Peyer's patch (tissue), 4 donors: ENCODE measurements at places on chromosomes 1 and 21. TPM values are rescaled to one million over a fixed set of nuclear protein-coding genes. Genes with fewer than 3 reads are reported as not detected.

RASAL2 gene
- total RNA-seq = 12.7 TPM

CELA2B gene
- total RNA-seq = not detected

IVL gene
- total RNA-seq = not detected

ASPM gene
- total RNA-seq = 3.2 TPM

TATDN3 gene
- total RNA-seq = 22.3 TPM

PLA2G4A gene
- 8.1 TPM for total RNA-seq

OR2L5 gene
- not detected for total RNA-seq

SON gene
- total RNA-seq = 457 TPM

RIPK4 gene
- 30.3 TPM for total RNA-seq

E2F2 gene
- total RNA-seq = 16.4 TPM

MYCL gene
- 14.2 TPM for total RNA-seq

SPRR2F gene
- not detected for total RNA-seq

NR5A2 gene
- total RNA-seq = 193 TPM

HSF2BP gene
- 0.35 TPM for total RNA-seq

PADI2 gene
- total RNA-seq = 60.0 TPM

LCE2A gene
- not detected for total RNA-seq

NTNG1 gene
- total RNA-seq = not detected
